ENCODE measurements at places on chromosomes 6 and 20.

DNA sequence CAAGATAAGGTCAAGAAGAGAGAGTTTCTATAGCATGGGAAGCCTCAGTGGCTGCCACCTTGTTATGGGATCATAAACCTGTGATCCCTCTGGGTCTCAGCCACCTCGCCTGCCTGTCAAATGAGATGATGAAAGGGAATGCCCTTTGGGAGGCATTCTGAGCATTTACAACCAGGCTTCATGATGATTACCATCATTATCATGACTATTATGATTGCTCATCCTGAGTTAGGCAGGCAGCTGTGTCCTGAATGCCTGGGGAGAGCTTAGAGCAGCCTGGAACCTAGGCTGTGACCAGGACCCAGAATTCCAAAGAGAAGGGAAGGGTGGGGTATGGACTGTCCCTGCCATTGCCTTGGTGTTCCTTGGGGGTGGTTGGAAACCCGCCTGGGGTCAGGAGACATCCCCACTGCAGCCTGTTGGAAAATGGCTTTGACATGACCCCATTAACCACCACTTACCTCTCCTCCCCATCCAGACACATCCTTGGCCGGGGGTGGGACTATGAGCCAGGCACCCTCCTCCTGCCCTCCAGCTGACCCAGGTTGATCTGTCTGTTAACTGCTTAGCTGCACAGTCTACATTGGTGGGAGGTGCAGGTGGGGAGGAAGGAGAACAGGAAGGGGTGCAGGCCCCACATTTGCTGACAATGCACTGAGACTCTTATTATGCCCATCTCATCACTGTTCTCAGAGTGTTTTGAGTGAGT is 51.9 kb downstream of the LRFN2 start:
- no peak for DNase-seq

- DNase-seq, result no peak
Measured at GRCh38 chr20:62428396-62429295, 1.3 kb upstream of the RBBP8NL start.

- DNase-seq, result no peak
Measured at GRCh38 chr20:4176187-4176586, 160.8 kb upstream of the RNF24 start.

DNA sequence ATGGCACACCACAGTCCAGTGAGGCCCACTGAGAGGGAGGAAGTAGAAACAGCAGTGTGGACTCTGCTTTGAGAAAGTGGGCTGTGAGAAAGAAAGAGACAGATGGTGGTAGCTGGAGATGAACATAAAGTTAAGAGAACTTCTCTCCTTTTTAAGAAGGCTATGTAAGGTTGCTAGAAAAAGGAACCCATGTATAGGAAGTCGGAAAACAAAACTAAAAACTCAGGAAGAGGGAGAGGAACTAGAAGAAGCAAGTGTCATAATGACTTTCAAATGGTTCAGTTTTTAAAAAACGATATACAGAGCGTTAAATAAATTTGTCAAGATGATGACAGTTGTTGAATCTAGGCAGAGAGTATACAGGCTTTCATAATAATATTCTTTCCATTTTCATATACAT is 25.4 kb upstream of the GMNN start:
- DNase-seq, result no peak

DNA sequence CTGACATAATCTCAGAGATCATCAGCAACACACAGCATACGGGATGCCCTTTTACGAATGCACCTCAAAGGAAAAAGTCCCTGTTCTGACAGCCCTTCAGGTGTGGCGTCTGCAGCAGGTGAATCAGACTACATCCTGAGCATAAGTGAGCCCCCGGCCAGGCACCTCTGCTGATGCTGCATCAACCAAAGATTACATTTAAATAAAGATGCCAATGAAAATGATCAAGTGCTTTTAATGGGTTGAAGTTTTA is 58.7 kb downstream of the INSM1 start:
- DNase-seq, result no peak

All from activated naive CD8-positive, alpha-beta T cell treated with anti-CD3 and anti-CD28 coated beads, Interleukin-2, amount 50 U/mL, for 24 hours (primary cell).